ENCODE measurements at places on chromosomes 5 and 9.

DNA sequence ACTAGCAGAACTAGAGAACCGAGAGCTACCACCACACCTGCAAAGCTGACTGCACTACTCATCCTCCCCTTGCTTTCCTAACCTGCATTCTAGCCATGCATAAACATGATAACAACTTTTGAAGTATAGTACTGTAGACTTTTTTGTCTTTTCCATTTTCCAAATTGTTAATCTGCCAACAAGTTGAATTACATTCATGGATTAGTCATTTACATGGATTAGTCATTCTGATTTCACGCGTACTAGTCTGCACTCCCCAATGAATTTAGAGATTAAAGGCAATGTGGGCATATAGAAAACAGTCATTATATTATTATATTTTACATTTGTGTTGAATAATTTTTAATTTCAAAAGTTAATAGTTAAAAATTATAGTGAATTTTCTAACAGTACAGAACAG, 81.4 kb downstream of the EDIL3 start:
- no peak for DNase-seq

GRCh38 chr5:154566146-154566680, 88.2 kb upstream of the HAND1 start:
- DNase-seq: no peak

GRCh38 chr5:76490960-76491359, 87.9 kb downstream of the IQGAP2 start:
- DNase-seq: no peak

DNA sequence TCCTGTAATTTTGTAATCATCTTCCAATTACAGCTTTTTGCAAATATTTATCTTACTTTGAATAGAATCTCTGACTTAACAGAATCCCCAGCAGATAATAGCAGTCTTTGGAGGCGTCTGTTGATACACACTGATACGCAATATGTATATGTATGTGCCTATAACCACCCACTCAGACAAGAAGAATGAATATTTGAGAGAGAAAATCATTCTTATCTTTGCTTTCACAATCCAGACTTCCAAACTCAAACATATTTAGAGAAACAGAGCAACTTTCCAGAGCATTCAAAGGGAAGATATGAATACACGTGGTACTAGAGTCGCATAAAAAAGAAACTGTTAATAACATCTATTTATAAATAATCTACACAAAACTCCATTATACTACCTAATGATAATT, 6.1 kb downstream of the RORB start:
- DNase-seq: no peak

- no peak for DNase-seq
These were observed 26.8 kb downstream of the TRIP13 start for GRCh38 chr5:919356-920000.

DNA sequence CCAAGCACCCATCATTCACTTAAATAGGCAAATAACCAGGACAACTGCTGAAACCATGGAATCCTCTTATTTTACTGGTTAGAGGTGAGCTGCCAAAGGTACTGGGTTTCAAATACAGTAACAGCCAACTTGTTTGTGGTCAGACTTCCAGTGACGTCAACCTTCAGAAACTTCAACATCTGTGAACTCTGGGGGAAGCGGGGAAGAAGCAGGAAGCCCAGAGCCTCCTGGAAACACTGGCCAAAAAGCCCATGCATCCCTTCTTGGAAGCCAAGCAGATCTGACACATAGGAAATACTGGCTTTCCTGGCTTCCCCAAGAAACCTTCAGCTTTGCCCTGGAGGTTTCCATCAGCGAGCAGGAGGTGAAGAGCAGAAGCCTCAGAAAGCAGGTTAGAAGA, 4.9 kb upstream of the FRRS1L start:
- no peak for DNase-seq

GRCh38 chr9:127523312-127523851, 72.1 kb downstream of the LRSAM1 start:
- no peak for DNase-seq

DNA sequence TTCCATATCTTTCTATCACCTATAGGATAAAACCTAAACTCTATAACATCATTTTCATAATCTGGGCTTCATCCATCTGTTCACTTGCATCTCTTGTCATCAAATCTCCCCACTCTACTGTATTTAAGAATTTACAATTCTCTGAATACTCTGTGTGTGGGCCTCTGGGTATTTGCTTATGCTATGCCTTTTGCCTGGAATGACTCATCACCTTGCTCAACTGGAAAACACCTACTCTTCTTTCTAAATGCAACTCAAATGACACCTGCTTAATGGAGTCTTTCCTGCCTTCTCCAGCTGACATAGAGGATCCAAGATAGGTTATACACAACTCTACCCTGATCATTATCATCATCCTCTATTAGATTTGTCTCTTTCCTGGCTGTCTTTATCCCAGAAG, 421.7 kb downstream of the SPATA31D1 start:
- DNase-seq: no peak

GRCh38 chr9:37324261-37324683, 98.2 kb upstream of the GRHPR start:
- DNase-seq: no peak

DNA sequence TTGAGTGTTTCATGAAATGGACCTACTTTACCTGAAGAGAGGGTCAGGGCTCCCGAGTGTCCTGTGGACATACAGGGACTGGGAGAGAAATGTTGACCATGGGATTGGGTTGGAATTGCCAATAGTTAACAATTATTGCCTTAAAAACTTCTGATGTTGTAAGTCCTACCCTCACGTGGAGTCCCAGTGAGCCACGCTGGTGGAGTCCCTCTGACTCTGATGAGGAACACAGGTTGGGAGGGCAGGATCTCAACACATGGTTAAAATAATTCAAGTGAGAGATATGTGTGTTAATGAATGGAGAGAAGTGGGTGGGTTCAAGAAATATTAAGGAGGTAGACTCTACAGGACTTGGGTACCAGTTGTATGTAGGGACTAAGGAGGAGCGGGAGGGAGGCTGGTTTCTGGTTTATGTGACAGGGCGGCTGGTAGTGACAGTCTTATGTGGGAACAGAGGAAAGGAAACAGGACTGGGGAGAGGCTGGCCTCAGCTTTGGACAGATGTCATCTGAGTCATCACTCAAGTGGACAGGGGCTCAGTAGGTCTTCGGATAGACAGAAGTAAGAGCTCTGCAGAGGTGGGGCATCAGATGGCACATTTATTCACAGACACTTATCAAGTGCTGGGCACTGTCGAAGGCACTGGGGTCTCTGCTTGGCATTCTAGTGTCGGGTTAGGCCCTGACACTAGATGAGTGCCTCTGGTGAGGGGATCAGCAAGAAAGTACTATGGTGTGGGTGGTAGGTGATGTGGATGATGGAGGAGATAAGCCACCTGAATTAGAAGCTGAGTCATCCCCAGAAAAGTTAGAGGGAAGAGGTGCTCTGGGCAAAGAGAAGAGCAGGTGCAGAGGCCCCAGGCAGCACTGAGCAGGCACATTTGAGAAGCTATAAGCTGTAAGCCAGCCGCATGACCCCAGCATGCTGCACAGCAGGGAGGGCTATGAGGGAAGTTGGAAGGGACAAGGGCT, 27.2 kb downstream of the MAML1 start:
- DNase-seq: no peak

DNA sequence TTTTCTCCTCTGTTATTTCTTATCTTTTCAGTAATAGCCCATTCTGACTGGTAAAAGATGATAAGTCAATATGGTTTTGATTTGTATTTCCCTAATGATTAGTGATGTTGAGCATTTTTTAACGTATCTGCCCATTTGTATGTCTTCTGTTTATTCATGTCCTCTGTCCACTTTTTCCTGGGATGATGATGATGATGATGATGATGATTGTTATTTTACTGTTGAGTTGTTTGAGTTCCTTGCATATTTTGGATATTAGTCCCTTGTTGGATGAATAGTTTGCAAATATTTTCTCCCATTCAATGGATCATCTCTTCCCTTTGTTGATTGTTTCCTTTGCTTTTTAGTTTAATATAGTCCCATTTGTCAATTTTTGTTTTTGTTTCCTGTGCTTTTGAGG, 27.0 kb downstream of the UTP15 start:
- no peak for DNase-seq

DNA sequence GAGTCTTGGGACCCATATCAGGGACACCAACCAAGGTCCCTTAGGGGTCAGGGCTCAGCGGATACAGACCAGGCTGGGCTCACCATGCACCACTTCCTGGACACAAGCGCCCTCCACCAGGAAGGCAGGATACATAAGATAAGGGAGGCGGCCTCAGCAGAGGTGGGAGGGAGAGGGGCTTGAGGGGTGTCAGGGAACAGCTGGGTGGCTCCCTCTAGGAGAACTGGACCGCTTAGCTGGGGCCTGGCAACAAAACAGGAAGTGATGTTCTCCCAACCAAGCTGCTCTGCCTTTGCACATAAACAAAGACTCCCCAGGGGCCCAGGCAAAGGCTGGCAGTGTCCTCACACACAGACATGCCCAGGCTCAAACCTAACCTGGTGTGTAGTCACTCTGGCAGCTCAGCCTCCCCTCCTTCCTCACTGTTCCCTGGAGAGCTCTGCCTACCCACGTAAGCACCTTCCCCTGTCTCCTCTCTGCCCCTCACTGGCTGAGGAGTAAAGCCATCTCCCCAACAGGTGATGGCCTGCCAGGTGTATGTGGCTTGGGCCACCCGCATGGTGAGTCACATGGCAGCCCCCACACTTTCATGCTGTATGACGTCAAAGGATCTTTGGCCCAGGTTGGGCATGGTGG, 5.8 kb upstream of the BICD2 start:
- no peak for DNase-seq
